ENCODE measurements at places on chromosomes 1 and 21.

DNA sequence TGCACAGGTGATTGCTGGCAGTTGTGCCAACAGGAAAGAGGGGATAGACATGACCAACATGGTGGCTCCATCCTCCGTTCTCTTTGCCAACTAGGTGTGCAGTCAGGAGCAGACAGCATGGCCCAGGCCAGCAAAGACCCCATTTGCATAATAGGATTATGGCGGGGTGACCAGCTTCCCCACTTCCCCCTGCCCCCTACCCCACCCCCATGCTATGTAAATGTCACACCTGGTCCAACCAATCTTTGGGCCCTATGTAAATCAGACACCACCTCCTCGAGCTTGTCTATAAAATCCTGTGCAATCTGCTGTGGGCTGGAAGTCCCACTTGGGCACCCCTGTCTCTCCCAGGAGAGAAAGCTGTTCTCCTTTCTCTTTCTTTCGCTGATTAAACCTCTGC is 146.0 kb downstream of the SLC30A10 start:
- no peak for DNase-seq

DNA sequence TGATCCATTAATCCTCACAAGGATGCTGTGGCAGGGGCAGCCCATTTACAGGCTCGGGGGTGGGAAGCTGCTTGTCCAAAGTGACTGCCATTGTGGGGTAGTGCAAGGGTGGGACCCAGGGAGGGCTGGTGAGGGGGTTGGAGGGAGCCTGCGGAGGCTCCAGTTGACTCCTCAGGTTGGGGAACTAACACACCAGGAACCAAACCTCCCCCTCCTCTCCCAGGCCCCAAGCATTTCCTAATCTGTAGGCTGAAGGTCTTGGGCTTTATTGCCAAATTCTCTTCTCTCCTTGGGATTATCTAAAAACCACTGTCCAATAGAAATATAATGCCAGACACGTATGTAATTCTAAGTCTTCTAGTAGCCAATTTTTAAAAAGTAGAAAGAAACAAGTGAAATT is 18.2 kb downstream of the IKBKE start:
- DNase-seq = no peak

DNA sequence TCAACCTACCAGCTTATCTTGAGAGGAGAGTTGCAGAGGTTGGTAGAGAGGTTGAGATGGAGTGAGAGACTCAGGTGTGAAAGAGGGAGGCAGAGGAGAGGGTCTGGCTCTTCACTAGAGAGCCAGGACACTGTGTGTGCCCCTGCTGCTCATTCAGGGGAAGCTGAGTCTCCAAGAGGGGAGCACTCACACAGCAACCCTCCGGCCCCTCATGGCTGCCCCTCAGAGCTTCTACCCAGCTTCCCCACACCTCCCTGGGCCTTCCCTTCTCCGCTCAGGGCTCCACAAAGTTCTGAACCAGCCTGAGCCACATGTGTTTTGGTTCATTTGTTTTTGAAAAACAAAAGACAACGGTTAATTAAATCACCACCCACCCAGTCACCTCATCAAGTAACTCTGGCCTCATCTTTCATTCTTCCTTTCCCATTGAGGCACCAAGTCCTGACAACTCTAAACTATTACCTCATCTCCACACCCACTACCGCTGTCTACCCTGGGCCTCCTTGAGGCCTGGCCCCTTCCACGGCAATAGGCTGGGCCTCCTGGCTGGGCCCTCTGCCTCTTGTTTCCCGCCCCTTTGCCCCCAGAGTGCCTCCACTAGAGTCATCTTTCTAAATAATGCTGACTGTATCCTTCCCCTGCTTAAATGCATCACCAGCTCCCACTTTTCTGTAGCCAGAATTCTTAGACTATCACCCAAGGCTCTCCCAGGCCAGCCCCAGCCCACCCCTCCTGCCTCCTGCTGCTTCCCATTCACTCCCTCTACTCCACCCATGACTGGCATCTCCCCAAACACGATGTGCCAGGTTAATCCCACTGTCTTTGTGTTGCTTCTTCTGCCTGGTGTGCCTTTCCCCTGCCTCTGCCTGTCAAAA is 33.0 kb downstream of the TNNT2 start:
- no peak for DNase-seq

DNA sequence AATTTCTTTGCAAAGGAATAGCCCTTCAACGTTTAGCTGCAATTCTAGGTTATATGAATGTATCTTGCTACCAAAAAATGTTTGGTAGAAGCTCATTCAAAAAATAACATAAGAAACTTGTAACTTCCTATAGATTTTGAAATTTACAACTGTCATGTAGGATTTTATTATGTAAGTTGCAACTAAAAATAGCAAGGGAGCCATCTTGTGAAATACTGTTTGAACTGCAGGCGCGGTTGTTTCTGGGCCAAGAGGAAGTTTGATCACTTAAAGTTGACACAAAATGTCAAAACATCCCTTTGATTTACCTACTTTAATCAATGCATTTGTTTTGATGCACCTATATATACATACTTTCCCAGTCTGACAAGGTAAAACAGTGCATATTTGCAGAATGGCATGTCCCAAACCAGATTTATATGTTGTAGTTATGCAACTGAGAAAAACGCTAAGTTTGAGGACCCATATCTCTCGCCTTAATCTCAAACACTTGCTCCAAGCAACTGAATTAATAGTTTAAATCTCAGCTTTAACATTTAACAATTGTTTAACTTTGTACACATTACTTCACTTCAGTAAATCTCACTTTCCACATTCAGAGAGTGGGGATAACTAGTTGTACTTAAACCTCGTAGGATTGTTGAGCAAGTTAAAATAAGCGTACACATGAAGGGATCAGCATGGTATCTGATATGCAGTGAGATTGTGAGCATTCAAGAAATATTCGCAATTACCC is 63.9 kb downstream of the KCNK2 start:
- no peak for DNase-seq

GRCh38 chr1:208058756-208059155 is 147.8 kb upstream of the CD34 start:
- no peak for DNase-seq

DNA sequence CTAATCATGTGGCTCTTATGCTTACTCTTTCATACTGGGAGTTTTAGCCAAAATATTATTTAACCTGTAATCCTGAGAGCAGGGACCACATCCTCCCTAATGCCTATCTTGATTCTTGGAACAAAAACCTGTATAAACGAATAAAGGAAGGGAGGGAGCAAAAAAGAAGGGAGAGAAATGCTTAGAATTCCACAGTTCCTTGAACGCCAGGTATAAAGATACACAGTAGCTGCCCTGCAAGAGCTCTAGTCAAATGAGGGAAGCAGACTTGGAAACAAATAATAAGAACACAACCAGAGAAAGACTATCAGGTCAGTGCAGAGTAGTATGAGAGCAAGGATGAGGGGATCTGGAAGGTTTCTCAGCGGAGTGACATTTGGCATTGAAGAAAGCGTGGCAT is 116.3 kb downstream of the SLC30A10 start:
- no peak for DNase-seq

- no peak for DNase-seq
Measured at GRCh38 chr1:112247036-112247597, 148.9 kb upstream of the CTTNBP2NL start.

- no peak for DNase-seq
Measured at GRCh38 chr1:244173769-244174168, 122.7 kb downstream of the ZBTB18 start.

DNA sequence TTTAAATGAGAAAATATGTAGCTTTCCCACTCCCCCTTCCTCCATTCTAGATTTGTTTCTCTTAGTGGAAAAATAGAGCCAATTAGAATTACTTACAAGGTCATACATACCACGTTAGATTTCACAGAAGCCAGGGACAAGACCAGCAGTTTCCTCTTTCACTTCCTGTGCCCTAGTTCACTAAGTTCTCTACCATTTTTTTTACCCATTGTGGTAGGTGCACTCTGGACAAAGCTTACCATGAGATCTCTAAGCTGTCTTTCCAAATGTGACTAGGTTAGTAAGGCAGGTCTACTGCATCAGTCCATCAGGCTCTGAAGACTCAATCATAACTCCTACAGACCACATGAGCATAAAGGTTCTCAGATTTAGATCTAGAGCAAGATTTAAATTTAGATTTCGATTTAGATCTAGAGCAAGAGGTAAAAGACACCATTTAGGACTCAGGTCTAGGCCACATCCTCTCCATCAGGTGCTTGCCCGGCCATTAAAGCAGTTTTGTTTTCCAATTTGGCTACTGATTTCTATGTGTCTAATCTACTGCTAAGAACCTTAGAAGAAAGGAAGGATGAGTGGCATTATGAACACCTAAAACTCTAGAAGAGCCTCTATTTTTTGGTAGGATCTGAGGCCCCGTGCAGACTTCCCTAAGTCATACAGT is 235.3 kb downstream of the FAF1 start:
- DNase-seq = no peak

DNA sequence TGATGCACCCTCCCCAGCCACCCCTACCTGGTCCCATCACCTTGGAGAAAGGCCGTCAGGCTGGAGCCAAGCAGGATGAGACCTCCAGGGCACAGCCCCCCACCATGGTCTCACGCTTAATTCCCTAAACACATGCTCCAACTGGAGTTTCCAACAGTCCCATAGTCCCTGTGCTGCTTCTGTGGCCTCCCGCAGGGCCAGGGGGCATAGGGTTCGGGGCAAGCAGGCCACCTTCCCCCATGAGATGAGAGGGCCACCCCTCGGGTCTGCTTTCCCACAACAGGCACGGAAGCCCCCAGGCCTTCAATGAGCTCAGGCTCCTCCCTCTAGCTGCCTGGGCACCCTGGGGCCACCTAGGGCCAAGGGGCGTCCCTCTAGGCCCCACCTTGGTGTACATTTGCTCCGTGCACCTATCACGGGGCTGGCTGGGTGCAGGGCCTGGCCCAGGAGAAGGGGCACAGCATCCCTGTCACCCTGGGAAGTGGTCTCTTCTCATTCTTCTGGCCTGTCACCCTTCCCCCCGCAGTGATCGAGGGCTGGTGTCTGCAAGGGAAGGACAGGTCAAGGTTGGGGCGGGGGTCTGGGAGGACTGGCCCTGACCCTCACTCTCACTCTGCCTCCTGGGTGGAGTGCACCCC is 42.4 kb downstream of the TRIM11 start:
- DNase-seq = no peak

GRCh38 chr1:234987415-234988154 is 141.1 kb downstream of the TOMM20 start:
- no peak for DNase-seq

- no peak for DNase-seq
Measured at GRCh38 chr1:175217721-175218531, 25.4 kb upstream of the KIAA0040 start.

DNA sequence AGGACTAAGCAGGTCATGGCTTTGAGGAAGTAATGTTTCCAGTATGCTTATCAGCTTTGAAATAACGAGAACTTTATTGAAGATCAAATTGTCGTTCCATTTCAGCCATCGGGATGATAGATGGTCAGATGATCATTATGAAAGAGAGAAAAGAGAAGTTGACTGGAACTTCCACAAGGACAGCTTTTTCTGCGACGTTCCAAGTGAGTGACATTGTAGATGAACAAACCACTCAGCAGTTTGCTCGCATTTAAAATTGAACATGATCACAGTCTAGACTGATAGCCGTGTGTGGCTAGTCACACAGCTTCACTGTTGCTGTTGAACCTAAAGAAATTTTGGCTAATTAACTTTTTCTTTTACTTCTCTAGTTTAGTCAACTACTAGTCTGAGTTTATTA is 151.1 kb downstream of the TLR5 start:
- DNase-seq = no peak

DNA sequence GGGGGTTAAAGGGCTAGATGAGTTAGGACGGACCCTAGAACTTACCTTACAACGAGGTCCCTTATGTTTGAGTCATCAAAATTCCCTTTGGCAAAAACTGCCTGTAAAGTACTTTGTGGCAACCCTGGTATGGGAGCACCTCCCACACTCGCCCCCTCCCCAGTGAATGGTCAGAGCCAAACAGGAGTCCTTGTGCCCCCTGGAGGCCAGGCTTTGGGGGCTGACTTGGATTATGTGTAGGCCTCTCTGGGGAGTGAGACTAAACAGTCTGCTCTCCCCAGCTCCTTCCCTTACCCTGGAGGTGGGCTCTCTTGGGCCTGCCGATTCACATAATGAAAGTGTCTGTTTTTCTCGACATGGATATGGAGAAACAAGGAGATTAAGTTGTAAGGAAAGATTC is 81.2 kb downstream of the ADCY10 start:
- no peak for DNase-seq

DNA sequence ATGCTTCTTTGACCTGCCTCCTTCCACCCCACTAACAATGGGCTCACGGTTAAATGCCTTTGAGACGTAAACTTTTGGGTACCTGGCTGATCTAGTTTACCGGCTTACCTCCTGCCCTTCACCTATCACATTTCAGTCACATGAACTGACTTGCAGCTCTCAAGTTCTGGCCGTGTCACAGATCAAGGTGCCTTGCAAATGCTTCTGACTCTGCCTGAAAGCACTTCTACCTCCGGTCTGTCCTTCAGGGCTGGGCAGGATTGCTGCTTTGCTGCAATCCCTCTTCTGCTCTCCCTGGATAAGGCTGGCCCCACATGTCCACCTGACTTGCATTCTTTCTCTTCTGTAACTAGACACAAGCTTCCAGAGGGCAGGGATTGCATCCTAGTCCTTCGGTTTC is 69.0 kb downstream of the GRIK1 start:
- no peak for DNase-seq

- no peak for DNase-seq
Measured at GRCh38 chr21:41825216-41825615, 53.9 kb downstream of the PRDM15 start.

- DNase-seq = no peak
Measured at GRCh38 chr21:29185172-29185571, 54.7 kb downstream of the MAP3K7CL start.

GRCh38 chr1:93106226-93106625 is 27.1 kb downstream of the MTF2 start:
- DNase-seq = no peak

DNA sequence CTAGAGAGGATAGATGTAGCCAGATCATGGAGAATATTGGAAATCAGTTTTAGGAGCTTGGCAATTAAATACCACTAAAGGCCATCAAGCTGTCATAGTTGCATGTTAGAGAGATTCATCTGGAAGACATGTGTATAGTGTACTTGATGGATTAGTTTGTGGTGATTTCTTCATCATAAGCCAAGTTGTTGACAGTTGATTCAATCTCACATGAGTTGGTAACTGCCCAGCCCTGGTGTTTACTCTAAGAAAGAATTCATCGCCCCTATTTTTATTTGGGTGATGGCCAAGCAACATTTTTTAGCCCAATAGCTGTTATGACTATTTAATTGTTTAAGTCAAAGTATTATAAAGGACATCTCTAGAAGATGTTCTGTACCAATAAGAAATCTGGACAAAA is 737.6 kb downstream of the PLA2G4A start:
- DNase-seq = no peak

DNA sequence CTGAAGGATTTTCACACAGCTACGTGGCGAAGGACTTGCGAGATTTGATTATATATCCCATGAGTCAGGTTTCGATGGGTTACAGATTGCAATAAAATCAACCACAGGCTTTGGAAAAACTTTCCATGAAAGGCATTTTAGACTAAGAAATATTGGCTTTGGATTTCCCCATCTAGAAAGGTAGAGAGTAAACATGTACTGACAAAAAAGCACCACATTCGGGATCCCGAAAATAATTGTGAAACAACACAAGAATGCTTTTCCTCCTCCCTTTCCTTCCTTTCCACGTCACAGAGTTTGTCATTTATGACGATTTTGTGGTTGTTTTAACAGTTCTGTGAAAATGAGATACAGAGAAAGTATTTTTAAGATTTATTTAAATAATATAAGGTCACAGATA is 38.5 kb downstream of the TGFB2 start:
- DNase-seq = no peak

Measured in activated CD8-positive, alpha-beta memory T cell treated with anti-CD3 and anti-CD28 coated beads, Interleukin-2, amount 50 U/mL, for 4 hours (primary cell).